Foreskin keratinocyte (primary cell): ENCODE measurements at places on chromosomes 1 and 21. TPM values are rescaled to one million over a fixed set of nuclear protein-coding genes. Genes with fewer than 3 reads are reported as not detected.

MYBPH gene
- total RNA-seq: not detected in 2 replicates

TEX50 gene
- not detected in 2 replicates for total RNA-seq

MUL1 gene
- total RNA-seq: 31.3 and 33.4 TPM in 2 replicates

GPR37L1 gene
- 0.03 TPM in 1 of 2 replicates, not detected in the other for total RNA-seq

RHD gene
- total RNA-seq: not detected in 2 replicates

ANGPTL3 gene
- total RNA-seq: not detected in 2 replicates

SLAMF8 gene
- total RNA-seq: not detected in 2 replicates

COL9A2 gene
- total RNA-seq: 22.6 and 40.3 TPM in 2 replicates

PITHD1 gene
- total RNA-seq: 45.3 and 47.0 TPM in 2 replicates

FAM151A gene
- not detected in 2 replicates for total RNA-seq

RGS7 gene
- total RNA-seq: not detected in 2 replicates

HES3 gene
- total RNA-seq: not detected in 2 replicates

FAM72A gene
- 5.7 and 7.1 TPM in 2 replicates for total RNA-seq

CD34 gene
- total RNA-seq: under 0.01 and 0.03 TPM in 2 replicates

MTARC2 gene
- 1.3 and 1.5 TPM in 2 replicates for total RNA-seq

ATAD3B gene
- total RNA-seq: 46.1 and 51.0 TPM in 2 replicates

ARTN gene
- 133 and 138 TPM in 2 replicates for total RNA-seq

PPOX gene
- total RNA-seq: 16.1 and 17.1 TPM in 2 replicates

FAF1 gene
- total RNA-seq: 67.1 and 68.7 TPM in 2 replicates

AVPR1B gene
- not detected in 2 replicates for total RNA-seq

BRINP2 gene
- 0.21 and 0.44 TPM in 2 replicates for total RNA-seq

PLA2G2F gene
- total RNA-seq: 0.04 and 0.07 TPM in 2 replicates

GUCA2A gene
- total RNA-seq: not detected in 2 replicates

ARHGAP30 gene
- not detected in 2 replicates for total RNA-seq

RGS4 gene
- 0.28 and 0.31 TPM in 2 replicates for total RNA-seq

LCE1D gene
- total RNA-seq: 0.44 TPM in 1 of 2 replicates, not detected in the other

SELP gene
- total RNA-seq: not detected in 2 replicates

OR14K1 gene
- not detected in 2 replicates for total RNA-seq

RNU1-3 gene
- 2,556 and 4,441 TPM in 2 replicates for total RNA-seq

SLFNL1 gene
- total RNA-seq: 0.03 and 0.04 TPM in 2 replicates

CD1B gene
- not detected in 2 replicates for total RNA-seq

RBP7 gene
- total RNA-seq: 3.6 and 6.7 TPM in 2 replicates

LAPTM5 gene
- total RNA-seq: not detected in 2 replicates

SLAMF7 gene
- 4.7 and 8.7 TPM in 2 replicates for total RNA-seq

IGSF21 gene
- total RNA-seq: not detected in 2 replicates

MAP1LC3C gene
- total RNA-seq: not detected in 2 replicates

DIO1 gene
- not detected in 2 replicates for total RNA-seq

PSRC1 gene
- 26.6 and 33.5 TPM in 2 replicates for total RNA-seq

DISP3 gene
- total RNA-seq: 0.07 TPM in 1 of 2 replicates, not detected in the other

GPR61 gene
- 0.18 TPM in 1 of 2 replicates, not detected in the other for total RNA-seq

CNR2 gene
- not detected in 2 replicates for total RNA-seq
